ENCODE measurements at places on chromosomes 1 and 21. TPM values are rescaled to one million over a fixed set of nuclear protein-coding genes. Genes with fewer than 3 reads are reported as not detected.

WDR64 gene
- total RNA-seq, result not detected

LCE1A gene
- not detected for total RNA-seq

VANGL2 gene
- total RNA-seq, result 46.6 TPM

PBX1 gene
- 91.1 TPM for total RNA-seq

- DNase-seq, result peak; percentile 62
Measured at GRCh38 chr1:151968058-151968457, 25.6 kb downstream of the S100A10 start.

DNA sequence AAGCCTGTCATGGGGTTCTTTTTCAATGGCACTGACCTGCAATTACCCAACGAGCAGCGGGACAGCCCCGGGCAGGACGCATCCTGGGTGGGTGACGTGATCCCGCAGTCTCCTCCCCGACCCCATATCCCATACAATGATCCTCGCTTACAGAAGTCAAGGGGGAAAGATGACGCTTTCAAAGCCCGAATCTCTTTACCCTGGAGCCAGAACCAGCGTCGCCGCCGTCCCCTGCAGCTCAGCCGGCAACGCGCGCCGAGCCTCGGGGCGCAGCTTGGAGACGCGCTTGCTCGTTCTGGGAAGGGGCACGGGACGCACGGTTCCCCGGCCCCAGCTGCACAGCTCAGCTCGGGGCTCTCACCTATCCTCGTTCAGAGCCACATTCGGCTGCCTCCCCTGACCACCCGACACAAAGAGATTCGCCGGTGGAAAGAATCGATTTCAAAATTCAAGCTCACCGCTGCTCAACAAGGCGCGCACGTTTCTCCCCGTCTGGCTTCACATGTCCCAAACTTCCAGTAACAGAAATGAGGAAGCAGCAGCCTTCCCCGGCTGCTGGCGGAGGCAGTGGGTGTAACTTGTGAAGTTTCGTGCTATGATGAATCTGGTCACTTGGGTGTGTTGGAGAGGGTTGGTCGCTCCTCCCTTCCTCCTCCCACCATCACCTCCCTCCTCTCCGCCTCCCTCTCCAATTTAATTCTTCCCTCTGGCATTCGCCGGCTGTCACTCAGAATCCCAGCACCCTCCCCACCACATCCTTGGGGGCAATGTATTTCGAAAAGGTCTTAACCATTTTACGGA is at the start of gene TIAM1:
Gene TIAM1 (minus strand): TSS at position 582 of the 801 bp plus-strand sequence. CDS start 77,289 bp downstream, outside the sequence.
- peak; percentile 68 for DNase-seq

DNA sequence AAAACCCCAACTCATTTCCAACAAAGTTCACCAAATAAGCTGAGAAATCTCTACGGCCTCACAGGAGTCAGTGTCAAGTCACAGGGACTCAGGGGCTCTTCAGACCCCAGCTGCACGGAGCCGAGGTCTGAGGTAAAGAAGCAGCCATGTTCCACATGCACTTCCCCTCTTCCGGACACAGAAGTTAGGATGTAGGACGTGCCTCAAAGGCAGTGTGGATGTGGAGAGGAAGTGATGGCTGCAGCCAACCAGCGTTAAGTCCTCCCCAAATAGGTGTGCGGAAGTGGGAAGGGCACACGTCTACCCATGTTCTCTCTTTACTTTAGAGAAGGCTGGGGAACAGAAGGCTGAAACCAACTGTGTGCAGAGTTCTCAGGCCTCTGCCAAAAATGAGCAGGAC is 14.6 kb upstream of the NCF2 start:
- no peak for DNase-seq

- no peak for DNase-seq
Measured at GRCh38 chr1:222557574-222557973, 9.7 kb upstream of the HHIPL2 start.

DNA sequence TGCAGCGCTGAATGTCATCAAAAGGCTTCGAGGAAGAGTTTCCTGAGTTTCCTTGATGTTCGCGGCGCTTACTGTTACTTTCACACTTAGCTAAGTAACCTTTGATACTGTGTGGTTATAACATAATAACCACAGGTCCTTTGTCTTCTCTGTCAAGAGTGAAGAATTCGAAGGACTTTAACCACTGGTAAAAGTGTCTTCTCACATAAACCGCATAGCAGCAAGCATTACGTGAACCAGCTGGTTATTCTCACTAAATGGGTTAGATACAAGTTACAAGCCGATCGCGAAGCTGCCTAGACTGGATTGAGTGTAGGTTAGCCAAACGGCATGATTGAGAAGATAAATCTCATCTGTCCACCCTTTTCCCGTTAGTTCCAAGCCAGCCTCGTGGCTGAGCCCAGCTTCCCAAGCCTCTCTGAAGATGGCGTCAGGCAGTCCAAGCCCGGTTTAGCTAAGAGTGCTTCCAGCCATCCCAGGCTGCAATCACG is 18.3 kb upstream of the IFNGR2 start:
- no peak for DNase-seq

DNA sequence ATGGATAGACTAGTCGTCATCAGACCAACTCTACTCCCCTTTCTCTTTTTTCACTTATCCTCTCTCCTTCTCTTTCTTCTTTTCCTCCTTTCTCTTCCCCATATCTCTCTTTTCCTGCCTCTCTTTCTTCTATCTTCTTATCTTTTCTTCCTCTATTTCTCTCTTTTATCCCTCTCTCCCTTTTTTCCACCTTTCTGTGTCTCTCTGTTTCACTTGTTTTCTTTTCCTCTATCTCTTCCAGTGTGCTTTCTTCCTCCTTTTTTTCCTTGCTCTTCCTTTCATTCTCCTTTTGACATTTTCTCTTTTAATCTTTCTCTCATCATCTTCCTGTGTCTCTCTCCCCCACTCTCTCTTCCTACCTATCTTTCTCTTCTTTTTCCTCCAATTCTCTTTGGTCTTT is 159.0 kb upstream of the PTGFR start:
- no peak for DNase-seq

GRCh38 chr1:41533731-41534080 is 49.2 kb upstream of the EDN2 start:
- no peak for DNase-seq

DNA sequence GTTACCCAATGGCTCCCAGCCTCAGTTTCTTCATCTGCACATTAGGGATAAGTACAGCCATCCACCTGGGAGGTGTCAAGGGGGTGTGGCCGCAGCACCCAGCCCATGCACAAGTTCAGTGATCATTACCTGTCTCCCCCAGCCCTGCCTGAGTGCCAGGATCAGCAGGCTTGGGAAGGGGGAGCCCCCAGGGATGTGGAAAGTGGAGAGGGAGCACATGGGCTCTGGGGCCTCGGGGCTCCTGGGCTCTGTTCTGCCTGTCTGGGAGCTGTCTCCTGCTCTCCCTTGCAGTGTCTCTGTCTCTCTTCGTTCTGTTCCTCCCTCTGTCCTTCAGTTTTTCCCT is 10.8 kb upstream of the PADI1 start:
- DNase-seq, result no peak

- DNase-seq, result no peak
Measured at GRCh38 chr1:243420946-243421685, 165.3 kb downstream of the SDCCAG8 start.

DNA sequence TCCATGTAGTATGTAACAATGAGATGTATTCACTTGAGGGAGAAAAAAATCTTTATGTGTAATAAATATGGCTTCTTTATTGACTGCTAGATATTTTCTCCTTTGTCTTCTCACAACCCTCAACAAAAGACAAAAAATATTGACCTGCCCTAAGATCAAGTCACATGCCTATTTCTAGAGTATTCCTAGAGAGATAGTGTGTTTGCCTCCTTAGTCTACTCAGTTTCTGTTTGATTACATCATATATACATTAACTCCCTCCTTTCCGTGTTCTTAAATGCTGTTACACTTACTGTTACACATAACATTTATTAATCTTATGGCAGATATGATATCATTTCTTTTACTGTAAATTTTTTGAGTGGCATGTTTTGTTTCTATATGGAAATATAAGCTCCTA is 281.6 kb upstream of the RGS18 start:
- DNase-seq, result no peak

GRCh38 chr1:8367571-8368194 is 49.8 kb downstream of the SLC45A1 start:
- no peak for DNase-seq

DNA sequence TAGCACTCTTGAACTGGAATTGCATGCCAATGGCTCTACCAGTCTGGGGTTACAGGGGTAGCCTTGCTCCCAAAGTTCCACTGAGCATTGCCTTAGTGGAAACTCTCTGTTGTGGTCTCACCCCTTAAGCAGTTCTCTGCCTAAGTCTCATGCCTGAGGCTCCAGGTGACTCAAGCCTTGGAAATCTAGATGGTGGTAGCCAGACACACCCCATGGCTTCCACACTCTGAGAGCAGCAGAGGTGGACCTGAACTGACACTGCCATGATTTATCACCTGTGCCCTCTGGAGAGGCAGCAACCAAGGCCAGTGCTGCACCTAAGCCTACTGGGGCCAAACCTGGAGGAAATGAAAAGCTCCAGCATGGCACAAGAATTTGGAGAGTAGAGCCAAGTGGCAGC is 285.7 kb upstream of the PKN2 start:
- no peak for DNase-seq

DNA sequence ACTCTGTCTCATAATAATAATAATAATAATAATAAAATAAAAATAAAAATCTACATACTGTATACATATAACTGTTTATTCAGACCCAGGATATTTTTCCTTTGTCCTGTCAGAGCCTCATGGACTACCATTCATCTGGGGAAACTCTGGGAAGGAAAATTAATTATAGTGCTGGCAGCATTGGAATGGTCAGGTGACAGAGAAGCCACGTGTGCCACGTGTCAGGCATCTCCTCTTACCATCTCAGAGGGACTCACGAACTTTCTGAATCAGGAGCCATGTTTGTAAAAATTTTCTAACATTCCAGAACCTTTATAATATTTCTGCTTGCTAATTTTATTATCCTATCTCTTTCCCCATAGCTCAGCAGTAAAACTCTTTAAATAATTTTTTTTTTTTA is 97.8 kb upstream of the HNRNPU start:
- DNase-seq, result no peak

GRCh38 chr1:174324493-174324892 is 123.3 kb upstream of the GPR52 start:
- no peak for DNase-seq

- DNase-seq, result no peak
Measured at GRCh38 chr21:42611852-42612251, 41.6 kb upstream of the PDE9A start.

GRCh38 chr1:14468751-14469150 is 129.7 kb upstream of the KAZN start:
- DNase-seq, result no peak

DNA sequence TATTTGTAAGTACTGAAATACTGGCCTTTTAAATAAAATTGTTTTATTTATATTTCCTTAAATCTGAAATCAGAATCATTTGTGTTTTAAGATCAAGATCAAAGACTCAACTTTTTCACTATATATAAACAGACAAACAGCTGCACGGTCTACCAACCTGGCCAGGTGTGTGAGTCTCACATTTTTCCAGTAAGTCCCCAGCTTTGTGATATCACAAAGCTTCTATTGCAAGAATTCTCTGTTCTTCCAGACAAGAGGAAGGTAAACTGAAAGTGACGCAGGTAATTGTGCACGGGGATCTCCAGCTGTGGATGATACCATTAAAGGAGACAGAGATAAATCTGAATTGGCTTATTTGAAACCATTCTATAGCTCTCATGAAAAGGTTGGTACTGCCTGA is 41.2 kb upstream of the CYP2J2 start:
- DNase-seq, result no peak

DNA sequence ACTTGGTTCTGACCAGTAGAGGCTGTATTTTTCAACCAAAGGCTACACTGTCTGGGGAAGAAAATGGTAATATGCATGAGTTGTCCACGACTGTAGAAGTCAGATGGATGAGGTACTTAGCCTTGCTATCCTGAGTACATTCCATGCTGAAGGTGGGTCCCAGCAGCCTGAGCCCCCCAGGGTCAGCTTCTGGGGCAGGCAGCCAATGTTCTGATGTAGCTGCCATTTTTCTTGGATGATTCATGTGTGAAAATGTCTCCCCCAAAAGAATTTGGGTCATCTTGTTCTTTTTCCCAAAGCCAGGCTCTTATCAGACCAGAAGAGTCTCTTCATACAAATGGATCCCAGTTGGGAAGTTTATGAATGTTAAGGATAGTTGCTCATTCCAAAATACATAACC is 172.2 kb upstream of the UBE2U start:
- DNase-seq, result no peak

- DNase-seq, result no peak
Measured at GRCh38 chr21:42731264-42732032, 78.0 kb downstream of the PDE9A start.

- no peak for DNase-seq
Measured at GRCh38 chr1:209241487-209241886, 342.0 kb upstream of the CAMK1G start.

DNA sequence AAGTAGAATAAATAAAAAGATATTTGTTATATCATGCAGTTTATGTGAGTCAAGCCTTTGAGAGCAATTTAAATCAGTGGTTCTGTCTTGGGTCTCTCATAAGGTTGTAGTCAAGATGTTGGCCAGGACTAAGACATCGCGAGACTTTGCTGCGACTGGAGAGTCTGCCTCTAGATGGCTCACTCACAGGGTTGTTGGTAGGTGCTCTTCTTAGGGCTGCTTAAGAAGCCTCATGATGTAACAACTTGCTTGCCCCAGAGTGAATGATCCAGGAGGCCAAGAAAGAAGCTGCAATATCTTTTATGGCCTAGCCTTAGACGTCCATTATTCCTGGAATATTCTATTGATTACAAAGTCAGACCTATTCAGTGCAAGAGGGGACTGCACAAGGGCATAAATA is 73.1 kb upstream of the CACHD1 start:
- peak; percentile 20 for DNase-seq

DNA sequence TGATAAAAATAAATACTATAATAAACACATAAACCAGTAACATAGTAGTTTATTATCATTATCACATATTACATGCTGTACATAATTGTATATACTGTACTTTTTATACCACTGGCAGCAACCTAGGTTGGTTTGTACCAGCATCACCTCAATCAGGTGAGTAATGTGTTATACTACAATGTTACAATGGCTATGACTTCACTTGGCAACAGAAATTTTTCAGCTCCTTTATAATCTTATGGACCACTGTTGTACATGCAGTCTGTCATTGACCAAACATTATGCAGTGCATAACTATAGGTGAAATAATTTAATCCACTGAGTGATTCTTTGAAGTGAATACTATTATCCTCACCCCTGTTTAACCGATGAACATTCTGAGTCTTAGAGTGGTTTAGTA is 44.5 kb downstream of the TNFSF4 start:
- no peak for DNase-seq

DNA sequence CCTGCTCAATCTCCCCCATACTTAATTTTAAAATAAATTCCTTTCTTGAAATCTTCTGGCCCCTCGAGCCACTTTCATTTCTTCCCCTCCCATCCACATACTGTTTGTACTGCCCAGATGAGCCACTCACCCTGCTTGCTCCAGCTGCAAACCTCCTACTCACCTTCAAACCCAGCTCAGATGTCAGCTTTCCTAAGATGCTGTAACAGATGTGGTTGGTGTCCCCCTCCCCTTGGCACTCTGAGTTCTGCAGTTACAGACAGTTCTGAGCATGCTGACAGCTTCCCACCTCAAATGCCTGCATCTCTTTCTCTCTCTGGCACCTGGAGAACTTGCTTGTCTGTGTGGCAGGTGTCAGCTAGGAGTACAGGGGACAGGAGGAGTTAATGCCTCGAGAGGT is 106.7 kb downstream of the PTPRU start:
- DNase-seq, result no peak
